ENCODE measurements at places on chromosomes 4 and X.

- no peak overlapping the region for H3K4me3 ChIP-seq
- DNase-seq = no peak
- no peak overlapping the region for H3K27ac ChIP-seq
- no peaks in the 10 kb centered on the region for H3K4me1 ChIP-seq
- H3K36me3 ChIP-seq = no peaks in the 10 kb centered on the region
Observed at GRCh38 chrX:96979766-96980165, 96.1 kb downstream of the RPA4 start.

DNA sequence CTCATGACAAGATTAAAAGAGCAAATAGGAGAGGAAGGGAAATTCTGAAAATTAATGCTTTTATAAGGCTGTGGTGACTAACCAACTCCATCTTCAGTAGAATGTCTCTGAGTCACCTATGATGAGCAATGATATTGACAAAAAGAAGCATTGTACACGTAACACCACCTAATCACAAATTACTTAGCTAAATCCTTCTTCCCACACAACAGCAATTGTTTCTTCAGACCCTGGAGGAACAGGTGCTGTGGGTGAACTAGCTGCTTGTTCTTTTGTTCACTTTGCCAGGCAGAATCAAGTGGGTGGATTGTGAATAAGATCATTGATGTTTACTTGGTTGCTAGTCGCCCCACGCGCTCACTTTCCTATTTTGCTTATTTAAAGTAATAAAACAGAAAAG, 315.5 kb downstream of the CAMK2D start:
- no peak overlapping the region for H3K4me3 ChIP-seq
- H3K27me3 ChIP-seq = no peaks in the 10 kb centered on the region
- H3K4me1 ChIP-seq = peaks cover 6% of the 10 kb centered on the region
- H3K36me3 ChIP-seq = peaks cover 5% of the 10 kb centered on the region
- no peak overlapping the region for H3K27ac ChIP-seq

DNA sequence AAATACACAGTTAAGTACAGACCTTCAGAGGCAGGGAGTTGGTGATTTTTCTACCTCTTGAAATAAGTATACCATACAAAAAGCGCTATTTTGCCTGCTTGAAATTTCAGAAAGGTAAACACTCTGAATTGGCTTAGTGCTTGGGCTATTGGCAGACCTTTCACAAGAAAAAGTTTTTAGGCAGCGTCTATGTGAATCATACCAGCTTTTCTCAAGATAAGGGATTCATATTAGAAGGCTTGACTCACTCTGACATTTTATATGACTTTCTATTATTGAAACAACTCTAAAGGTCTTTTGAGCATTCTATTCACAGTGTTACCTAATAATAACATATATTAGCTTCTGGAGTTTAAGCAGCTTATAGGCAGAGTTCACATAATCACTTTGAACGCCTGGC, 286.4 kb upstream of the FAT1 start:
- H3K27me3 ChIP-seq = no peaks in the 10 kb centered on the region
- H3K27ac ChIP-seq = no peak overlapping the region
- no peak for DNase-seq

- no peak overlapping the region for H3K4me3 ChIP-seq
- H3K27ac ChIP-seq = no peak overlapping the region
- no peaks in the 10 kb centered on the region for H3K27me3 ChIP-seq
- no peaks in the 10 kb centered on the region for H3K36me3 ChIP-seq
Observed at GRCh38 chrX:152245213-152245612, 106.8 kb upstream of the MAGEA10 start.

GRCh38 chr4:52852041-52852440, 10.1 kb upstream of the RASL11B start:
- DNase-seq = no peak
- no peaks in the 10 kb centered on the region for H3K36me3 ChIP-seq
- no peaks in the 10 kb centered on the region for H3K27me3 ChIP-seq

DNA sequence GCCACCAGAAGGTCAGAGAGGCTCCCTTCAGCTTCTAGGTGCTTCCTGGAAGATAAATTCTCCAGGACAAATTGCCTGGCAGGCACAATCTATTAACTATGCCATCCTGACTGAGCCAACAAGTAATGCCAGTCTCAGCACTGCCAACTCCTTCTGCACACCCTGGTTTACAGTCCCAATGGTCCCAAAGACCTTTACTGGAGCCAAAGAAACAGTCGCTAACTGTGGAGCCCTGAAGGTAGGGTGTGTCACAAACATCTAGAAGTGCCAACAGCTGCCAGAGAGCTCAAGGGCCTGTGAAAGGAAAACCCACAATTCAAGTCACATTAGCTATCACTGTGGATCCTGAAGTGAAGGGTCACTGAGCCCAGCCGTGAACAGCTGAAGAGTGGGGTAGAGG, 34.9 kb upstream of the CITED1 start:
- H3K27me3 ChIP-seq = no peaks in the 10 kb centered on the region
- no peak overlapping the region for H3K4me3 ChIP-seq
- H3K4me1 ChIP-seq = no peaks in the 10 kb centered on the region
- H3K36me3 ChIP-seq = no peaks in the 10 kb centered on the region

DNA sequence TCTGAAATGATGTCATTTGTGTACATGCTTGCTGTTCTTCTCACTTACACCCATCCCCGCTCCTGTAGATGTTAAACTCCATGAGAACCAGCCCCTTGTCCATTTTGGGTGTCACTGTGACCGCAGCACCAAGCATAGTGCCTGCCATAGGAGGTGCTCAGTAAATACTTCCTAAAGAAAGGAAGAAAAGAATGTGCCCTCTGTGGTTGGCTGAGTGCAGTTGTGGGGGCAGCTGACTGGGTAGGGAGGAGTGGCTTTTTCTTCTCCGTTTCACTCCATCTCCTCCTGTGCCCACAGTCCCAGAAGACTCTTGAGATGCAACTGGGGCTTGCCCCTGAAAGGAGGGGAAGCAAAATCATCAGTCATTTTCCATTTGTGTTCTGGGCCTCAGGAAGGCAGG, 25.5 kb downstream of the PHEX start:
- peaks cover 17% of the 10 kb centered on the region for H3K4me1 ChIP-seq
- H3K36me3 ChIP-seq = no peaks in the 10 kb centered on the region
- no peak for DNase-seq
- H3K27me3 ChIP-seq = no peaks in the 10 kb centered on the region
- H3K27ac ChIP-seq = no peak overlapping the region

DNA sequence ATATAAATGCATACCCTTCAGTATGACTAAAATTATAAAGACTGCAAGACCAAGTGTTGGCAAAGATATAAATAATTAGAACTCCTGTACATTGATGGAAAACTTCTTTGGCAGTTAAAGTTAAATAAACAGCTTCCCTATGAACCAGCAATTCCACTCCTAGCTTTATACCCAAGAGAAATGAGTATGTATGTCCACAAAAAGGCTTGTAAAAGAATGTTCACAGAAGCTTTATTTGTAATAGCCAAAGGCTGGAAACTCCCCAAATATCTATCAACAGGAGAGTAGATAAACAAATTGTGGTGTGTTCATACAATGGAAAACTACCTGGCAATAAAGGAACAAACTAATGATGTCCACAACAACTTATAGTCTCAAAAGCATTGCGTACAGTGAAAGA, 184.8 kb downstream of the AMELX start:
- no peaks in the 10 kb centered on the region for H3K4me1 ChIP-seq
- H3K36me3 ChIP-seq = no peaks in the 10 kb centered on the region
- no peak overlapping the region for H3K4me3 ChIP-seq
- H3K27ac ChIP-seq = no peak overlapping the region

- H3K27me3 ChIP-seq = peaks cover 40% of the 10 kb centered on the region
- H3K4me3 ChIP-seq = peak overlapping the region; percentile 55
- H3K36me3 ChIP-seq = no peaks in the 10 kb centered on the region
- peaks cover 15% of the 10 kb centered on the region for H3K4me1 ChIP-seq
Observed at GRCh38 chr4:100190643-100191600, 654 bp upstream of the DDIT4L start.

DNA sequence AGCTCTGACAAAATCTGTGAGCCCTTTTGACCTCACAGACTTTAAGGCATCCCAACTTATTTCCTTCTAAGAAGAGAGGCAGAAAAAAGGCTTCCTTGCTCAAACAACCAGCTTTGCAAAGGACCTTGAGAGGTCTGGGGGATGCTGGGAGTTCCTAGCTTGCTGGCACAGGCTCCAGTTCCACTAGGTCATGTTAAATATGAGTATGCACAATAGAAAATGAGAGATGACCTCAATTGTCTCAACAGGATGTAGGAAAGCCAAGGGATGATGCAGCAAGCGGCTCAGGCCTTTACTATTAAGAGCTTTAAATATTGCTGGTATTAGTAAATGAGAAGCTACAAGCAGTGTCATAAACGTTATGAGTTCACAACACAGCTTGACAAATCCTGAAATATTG, 13.3 kb upstream of the ZNF827 start:
- H3K4me3 ChIP-seq = no peak overlapping the region
- H3K4me1 ChIP-seq = no peaks in the 10 kb centered on the region
- H3K27ac ChIP-seq = no peak overlapping the region
- H3K27me3 ChIP-seq = peaks cover 27% of the 10 kb centered on the region

- no peaks in the 10 kb centered on the region for H3K4me1 ChIP-seq
- no peaks in the 10 kb centered on the region for H3K36me3 ChIP-seq
- H3K27me3 ChIP-seq = peaks cover 4% of the 10 kb centered on the region
- no peak overlapping the region for H3K27ac ChIP-seq
- no peak overlapping the region for H3K4me3 ChIP-seq
- DNase-seq = no peak
Observed at GRCh38 chr4:81574991-81575390, 103.3 kb upstream of the RASGEF1B start.

DNA sequence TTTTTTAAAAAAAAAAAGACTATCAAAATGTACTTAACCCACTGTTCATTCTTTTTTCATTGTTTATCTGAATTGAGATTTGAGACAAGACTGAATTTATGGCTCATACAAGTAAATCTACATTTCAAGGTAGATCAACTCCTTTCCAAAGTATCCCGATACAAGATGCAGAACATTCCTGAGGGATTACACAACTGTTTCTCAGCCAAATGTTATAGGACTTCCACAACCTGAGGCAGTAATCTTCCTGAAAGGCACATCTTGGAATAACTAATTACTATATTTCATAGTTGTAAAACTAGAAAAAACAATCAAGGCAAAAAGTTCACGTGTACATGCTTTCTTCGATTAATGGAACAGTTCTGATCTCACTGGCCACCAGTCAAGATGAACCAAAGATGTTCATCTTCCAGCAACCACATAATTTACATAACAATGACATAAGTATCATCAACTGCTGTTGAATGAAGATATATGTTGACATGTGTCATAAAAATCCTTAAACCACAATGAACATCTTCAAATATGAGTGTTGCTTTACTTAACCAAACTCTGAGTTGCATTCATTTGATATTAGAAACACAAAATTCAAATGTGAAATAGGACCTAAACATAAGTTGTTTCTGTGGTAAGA, 225.2 kb upstream of the DKK2 start:
- no peaks in the 10 kb centered on the region for H3K36me3 ChIP-seq
- DNase-seq = no peak
- H3K4me3 ChIP-seq = no peak overlapping the region
- H3K27me3 ChIP-seq = no peaks in the 10 kb centered on the region
- no peak overlapping the region for H3K27ac ChIP-seq

- no peak for DNase-seq
- H3K4me1 ChIP-seq = peaks cover 36% of the 10 kb centered on the region
- H3K36me3 ChIP-seq = peaks cover 24% of the 10 kb centered on the region
- H3K27me3 ChIP-seq = no peaks in the 10 kb centered on the region
- H3K27ac ChIP-seq = no peak overlapping the region
Observed at GRCh38 chr4:26157541-26157940, 163.3 kb upstream of the RBPJ start.

- DNase-seq = no peak
- H3K36me3 ChIP-seq = no peaks in the 10 kb centered on the region
- H3K27ac ChIP-seq = no peak overlapping the region
- no peaks in the 10 kb centered on the region for H3K4me1 ChIP-seq
- no peak overlapping the region for H3K4me3 ChIP-seq
Observed at GRCh38 chrX:109508915-109509314, 27.0 kb upstream of the GUCY2F start.

- H3K4me1 ChIP-seq = no peaks in the 10 kb centered on the region
- DNase-seq = no peak
- H3K36me3 ChIP-seq = no peaks in the 10 kb centered on the region
- H3K27me3 ChIP-seq = no peaks in the 10 kb centered on the region
Observed at GRCh38 chr4:39480902-39481695, 22.2 kb downstream of the LIAS start.

DNA sequence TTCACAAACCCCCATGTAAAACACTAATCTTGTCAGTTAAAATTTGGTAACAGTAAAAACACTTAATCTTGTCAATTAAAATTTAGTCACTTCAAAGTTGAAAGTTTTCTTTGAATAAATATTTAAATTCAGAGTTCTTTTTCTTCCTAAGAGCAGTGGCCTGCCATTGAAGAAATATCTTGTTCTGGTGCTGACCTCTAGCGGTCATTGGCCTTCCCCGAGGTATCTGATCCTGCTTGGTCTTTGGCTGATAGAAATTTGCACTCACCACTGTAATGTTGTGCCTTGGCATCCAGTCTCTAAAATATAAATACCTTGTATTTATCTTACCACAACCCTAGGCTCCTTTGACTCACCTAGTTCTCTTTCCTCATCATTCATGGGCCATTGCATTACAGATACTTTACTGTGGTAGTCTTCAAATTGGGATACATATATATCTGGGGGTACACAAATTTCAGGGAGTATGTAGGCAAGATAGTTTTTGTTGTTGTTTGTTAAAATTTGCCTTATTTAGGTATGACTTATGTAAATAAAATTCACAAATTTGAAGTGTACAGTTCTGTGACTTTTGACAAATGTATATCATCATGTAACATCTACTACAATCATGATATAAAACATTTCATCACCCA, 6.7 kb upstream of the ART3 start:
- H3K27ac ChIP-seq = no peak overlapping the region
- peak; percentile 77 for DNase-seq
- H3K36me3 ChIP-seq = no peaks in the 10 kb centered on the region
- H3K4me3 ChIP-seq = no peak overlapping the region

DNA sequence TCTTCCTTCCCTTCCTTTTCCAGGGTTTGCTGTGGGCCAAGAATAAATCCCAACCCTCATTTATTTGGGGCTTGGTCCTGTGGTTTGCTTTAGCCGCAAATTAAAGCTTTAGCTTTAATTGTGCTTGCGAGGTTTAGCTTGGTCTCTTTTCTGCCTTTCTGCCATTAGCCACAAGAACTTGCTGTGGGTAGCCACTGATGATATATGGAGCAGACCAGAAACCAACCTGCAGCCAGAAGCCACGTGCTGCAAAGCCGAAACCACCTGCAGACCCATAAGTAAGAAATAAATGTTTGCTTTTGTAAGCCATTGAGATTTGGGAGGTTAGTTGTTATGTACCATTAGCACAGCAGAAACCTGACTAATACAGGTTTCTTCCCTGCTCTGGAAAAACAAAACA, 89.8 kb upstream of the S100G start:
- no peaks in the 10 kb centered on the region for H3K27me3 ChIP-seq
- no peak for DNase-seq
- peaks cover 2% of the 10 kb centered on the region for H3K4me1 ChIP-seq
- no peak overlapping the region for H3K27ac ChIP-seq
- no peaks in the 10 kb centered on the region for H3K36me3 ChIP-seq
- H3K4me3 ChIP-seq = no peak overlapping the region

GRCh38 chr4:126404549-126404948, 1089.8 kb downstream of the FAT4 start:
- no peaks in the 10 kb centered on the region for H3K36me3 ChIP-seq
- no peaks in the 10 kb centered on the region for H3K27me3 ChIP-seq
- no peak for DNase-seq
- no peaks in the 10 kb centered on the region for H3K4me1 ChIP-seq
- no peak overlapping the region for H3K27ac ChIP-seq
- H3K4me3 ChIP-seq = no peak overlapping the region
